Progenitor cell of endocrine pancreas (in vitro differentiated cells): ENCODE measurements at places on chromosomes 2 and 18. TPM values are rescaled to one million over a fixed set of nuclear protein-coding genes. Genes with fewer than 3 reads are reported as not detected.

The WNT6 gene
- 0.72 and 1.5 TPM in 2 replicates for total RNA-seq

GRCh38 chr2:241859436-241860183 lies 916 bp upstream of the PDCD1 start:
- no peak for DNase-seq

- no peak for DNase-seq
Measured at GRCh38 chr2:96859099-96859649, 1.4 kb upstream of the ANKRD39 start.

- DNase-seq, result no peak
Measured at GRCh38 chr18:42351455-42351854, 396.4 kb downstream of the PIK3C3 start.

GRCh38 chr2:96775160-96775559 lies 14.5 kb downstream of the CNNM4 start:
- no peak for DNase-seq

The SPATS2L gene
- total RNA-seq, result 110 and 121 TPM in 2 replicates

DNA sequence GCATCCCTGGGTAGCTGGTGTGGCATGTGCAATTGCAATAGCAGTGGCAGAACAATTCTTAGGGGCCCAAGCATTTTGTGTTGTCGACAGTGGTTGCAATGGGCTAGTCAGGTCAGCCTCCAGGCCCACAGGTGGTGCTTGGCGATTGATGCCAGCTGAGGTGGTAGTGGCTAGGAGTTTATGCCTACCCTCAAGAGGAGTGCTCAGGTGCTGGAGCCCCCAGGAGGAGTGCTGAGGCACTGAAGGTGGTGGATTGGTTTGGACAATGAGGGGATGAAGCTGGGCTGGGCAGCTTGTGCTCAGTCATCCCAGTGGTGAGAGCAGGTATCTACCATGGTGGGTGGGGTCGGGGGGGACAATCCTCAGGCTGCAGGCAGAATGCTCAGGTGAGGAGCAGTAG lies 877.9 kb upstream of the TMEFF2 start:
- DNase-seq, result no peak

DNA sequence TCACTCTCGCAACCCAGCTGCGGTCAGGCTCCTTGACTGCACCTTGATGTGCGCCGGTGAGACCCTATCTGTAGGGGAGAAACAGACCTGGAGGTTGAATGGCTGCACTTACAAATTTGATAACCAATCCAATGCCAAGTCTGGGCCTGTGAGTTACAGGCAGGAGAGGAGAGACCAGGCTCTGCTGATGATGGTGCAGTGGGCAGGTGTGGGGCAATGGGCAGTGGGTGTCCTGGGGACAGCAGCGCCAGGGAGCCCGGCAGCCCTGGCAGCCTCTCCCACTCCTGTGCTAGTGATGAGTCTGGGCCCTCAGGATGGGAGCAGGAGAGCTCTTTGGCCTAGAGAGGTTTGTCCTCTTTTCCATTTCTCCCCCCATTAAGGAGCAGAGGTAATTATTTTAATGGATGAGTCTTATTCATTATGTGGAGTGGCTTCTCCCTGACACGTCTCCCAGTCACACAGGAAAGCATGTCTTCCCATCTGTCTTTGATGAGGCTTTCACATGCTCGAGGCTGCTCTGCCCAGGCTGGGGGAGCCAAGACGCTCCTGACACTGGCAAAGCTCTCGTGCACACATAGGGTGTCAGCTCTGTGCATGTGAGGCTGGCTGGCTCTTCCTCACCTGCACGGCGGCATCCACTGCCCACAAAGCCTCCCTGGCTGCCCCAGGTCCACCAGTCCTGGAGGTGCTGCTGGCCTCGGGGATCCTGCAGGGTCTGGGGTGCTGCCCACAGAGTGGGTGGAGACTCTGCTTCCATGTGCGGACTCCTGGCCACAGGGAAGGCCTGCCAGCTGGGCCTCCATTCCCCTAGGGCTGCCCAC lies 10.0 kb upstream of the ALLC start:
- no peak for DNase-seq

The KIF1A gene
- 132 and 140 TPM in 2 replicates for total RNA-seq

GRCh38 chr2:139544186-139544851 lies 764.1 kb upstream of the NXPH2 start:
- DNase-seq, result no peak

GRCh38 chr2:100429726-100430125 lies 12.3 kb upstream of the CHST10 start:
- DNase-seq, result no peak

The ERMN gene
- total RNA-seq, result 0.22 TPM in 1 of 2 replicates, not detected in the other

The CFAP221 gene
- total RNA-seq, result 33.0 and 37.4 TPM in 2 replicates

The TRAK2 gene
- total RNA-seq, result 17.9 and 18.2 TPM in 2 replicates

- DNase-seq, result no peak
Measured at GRCh38 chr2:234426616-234427015, 70.3 kb downstream of the ARL4C start.

DNA sequence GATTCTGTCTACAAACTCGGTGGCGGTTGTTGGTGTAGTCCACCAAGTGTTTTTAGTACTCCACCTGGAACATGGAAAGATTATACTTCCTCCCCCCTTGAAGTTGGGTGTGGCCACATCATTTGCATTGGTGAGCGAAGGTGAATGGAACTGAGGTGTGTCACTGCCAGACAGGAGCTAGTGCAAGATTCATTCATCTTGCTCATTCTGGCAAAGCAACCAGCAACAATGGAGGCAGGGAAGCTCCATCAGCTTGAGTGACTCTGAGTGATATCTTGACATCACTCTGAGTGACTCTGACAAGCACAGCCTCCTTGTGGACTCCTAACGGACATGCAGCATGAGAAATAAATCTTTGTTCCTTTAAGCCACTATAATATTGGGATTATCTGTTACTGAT lies 54.7 kb upstream of the SLC1A4 start:
- no peak for DNase-seq
